ENCODE measurements at places on chromosomes 12 and 14.

GRCh38 chr14:104689881-104690711 is 678 bp downstream of the INF2 start:
- no peak for DNase-seq

GRCh38 chr14:99317231-99318090 is 45.5 kb upstream of the BCL11B start:
- DNase-seq, result no peak

DNA sequence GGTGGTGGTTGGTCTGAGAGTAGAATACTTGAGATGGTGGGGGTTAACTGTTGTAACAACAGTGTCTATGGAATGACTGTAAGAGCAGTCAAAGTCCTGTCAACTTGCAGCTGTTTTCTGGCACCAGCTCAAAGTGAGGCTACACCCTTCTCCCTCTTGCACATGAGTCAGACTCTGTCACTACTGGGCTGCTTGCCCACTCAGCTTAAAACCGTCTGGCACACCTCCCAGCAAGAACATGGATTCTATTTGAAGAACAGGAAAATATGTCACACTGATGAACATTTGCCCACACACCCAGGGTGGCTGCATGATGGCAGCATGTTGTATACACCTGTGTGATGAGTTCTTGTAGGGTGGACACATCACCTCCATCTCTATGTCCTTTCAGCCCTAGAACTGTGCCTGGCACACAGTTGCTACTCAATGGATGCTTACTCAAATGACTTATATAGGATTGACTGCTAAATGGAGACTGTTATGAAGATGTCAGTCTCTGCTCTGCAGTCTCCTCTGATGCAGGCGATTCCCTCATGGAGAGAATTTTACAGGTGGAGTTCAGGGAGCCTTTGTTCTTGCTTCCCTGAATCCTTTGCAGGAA is 19.3 kb upstream of the SERPINA6 start:
- no peak for DNase-seq

- no peak for DNase-seq
These were observed 19.5 kb downstream of the ANO6 start for GRCh38 chr12:45235087-45236025.

- DNase-seq, result no peak
These were observed 120.8 kb downstream of the PTCSC3 start for GRCh38 chr14:36055681-36056225.

- no peak for DNase-seq
These were observed 51.2 kb downstream of the TESPA1 start for GRCh38 chr12:54933376-54933775.

- DNase-seq, result no peak
These were observed 12.5 kb downstream of the PGAM5 start for GRCh38 chr12:132723015-132723763.

DNA sequence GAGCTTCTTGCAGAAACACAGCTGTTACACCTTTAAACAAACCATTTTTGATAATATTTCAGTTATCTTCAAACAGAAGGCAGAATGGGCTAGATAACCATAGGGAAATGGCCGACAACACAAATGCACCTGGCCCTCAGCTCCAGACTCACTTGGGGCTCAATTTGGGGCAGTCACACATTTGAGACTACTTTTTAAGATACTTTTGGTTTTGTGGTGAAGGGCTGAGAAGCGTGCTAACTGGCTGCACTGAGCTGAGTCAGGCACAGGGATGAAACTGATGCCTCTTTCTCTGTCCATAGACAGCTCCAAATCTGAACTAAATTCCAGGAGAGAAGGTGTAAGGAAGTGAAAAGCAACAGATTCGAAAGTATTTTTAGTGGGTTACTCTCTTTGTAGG is 18.5 kb upstream of the GRIP1 start:
- DNase-seq, result no peak

DNA sequence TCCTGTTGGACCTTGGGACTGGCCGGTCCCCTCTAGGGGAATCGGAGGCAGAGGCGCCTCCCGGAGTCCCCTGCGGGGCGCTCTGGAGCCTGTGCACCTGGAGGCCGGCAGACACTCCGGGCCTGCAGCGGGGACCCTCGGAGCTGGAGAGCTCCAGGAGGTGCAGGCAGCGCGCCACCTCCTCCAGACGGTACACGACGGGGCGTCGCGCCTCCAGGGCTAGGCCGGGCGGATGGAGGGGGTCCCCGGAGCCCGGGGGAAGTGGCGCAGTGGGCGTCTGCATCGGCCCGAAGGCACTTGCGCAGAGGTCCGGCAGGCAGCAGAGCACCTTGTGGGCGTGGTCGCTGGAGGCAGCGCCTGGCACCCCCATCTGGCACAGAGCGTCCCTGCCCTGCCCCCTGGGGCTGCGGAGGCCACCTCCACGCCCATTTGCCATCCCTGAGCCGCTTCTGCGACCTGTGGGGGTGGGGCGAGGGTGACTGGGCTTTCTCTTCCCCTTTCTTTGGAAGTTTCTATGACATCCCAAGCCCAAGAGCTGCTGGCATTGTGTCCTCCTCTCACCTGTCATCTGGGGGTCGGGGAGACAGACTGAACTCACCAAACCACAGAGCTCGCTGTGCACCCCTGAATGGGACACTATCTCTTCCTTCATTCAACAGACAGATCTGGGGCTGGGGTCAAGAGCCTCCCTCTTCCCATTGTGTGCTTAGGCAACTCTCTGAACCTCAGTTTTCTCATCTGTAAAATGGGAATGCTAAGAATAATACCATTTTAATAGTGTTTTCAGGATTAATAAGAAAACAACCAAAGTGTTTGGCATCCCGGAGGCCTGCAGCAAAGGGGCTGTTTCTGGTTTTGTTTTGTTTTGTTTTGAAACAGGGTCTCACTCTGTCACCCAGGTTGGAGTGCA is 37.5 kb upstream of the CORO1C start:
- DNase-seq, result no peak

All from effector CD4-positive, alpha-beta T cell (primary cell).